NCI-H1417 (cell line): ENCODE measurements at places on chromosomes 4 and X.
A peak's percentile ranks its signal among the peaks of the same experiment; 100 is the strongest.

DNA sequence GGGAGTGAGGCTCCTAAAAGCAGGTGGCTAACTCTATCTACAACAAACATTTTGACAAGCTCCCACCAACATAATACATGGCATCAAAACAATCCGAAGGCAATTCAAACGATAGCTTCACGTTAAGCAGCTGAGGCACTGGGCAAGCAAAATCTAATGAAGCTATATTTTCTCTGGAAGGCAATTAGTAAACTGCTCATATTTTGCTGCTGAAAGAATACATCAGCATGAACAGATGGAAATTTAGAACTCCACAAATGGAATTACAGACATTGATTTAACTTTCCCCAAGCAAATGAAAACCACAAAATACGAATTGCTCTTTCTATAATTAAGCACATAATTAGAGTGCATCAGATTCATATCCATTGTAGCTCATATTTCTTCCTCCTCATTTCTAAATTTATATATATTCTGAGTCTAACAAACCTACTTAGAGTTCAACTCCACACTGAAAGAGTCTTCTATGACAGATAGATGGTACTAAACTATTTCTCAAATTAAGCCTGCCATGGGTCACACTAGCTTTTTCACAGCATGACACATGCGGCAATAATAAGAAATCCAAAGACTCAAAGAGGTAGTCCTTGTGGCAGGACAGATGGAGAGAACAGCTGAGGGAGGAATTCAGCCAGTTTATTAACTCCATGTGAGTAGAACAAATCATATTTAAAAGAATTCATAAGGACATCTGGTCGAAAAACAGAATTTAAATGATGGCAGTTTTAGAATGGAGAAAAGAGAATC, 305.4 kb downstream of the MAPK10 start:
- DNase-seq, result no peak

DNA sequence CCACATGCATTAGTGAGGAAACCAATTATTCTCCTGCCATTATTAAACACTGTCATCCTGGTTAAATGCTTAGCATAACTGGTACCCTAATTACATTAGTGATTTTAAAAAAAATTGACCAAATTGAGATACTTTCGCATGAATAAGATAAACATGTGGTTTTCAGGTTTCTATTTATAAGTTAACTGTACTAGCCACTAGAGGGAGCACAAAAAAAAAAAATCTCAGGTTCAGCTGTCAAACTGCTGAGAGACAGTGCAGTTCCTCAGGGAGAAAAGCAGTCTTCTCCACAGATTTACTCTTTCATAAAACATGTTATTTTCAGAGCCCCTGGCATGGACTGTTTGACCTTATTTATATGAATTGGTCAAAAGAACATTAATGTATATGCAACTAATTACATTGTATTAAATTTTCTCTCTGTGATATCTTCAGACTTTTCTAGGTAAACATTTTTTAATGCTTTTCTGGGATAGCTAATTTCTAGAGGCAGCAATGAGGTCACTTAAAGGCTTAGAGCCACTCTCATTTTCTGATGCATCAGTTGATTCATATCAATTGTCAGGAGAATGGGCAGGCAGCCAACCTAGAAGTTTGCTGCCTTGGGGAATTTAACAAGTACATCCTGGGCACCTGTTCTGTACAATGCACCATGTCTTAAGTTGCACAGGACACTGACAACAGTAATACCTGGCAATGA, 167.5 kb downstream of the CDS1 start:
- peak; percentile 70 for DNase-seq

GRCh38 chrX:107829878-107830277, 4.2 kb downstream of the MID2 start:
- DNase-seq, result no peak

DNA sequence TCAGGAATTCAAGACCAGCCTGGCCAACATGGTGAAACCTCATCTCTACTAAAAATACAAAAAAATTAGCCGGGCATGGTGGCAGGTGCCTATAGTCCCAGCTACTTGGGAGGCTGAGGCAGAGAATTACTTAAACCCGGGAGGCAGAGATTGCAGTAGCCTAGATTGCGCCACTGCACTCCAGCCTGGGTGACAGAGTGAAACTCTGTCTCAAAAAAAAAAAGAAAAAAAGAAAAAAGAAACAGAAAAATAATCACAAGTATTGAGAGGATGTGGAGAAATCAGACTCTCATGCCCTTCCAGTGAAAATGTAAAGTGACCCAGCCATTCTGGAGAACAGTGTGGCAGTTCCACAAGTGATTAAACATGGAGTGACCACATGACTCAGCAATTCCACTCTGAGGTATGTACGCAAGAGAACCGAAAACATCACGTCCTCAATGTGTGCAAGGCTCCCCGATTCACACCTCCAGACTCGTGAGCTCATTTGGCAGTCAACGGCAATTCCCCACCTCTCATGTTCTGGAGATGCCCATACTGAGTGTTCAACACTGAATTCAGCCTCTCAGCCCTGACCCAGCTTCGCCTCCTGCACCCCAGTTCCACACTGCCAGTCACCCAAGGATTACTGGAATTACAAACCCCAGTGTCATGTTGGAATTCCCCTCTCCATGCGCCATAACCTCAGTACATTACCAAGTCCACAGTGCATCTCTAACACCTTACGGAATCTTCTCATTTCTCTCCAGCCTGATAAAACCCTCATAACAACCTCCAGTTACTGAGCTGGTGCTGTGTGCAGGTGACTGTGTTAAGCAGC, 21.1 kb downstream of the ACOX3 start:
- DNase-seq, result no peak

DNA sequence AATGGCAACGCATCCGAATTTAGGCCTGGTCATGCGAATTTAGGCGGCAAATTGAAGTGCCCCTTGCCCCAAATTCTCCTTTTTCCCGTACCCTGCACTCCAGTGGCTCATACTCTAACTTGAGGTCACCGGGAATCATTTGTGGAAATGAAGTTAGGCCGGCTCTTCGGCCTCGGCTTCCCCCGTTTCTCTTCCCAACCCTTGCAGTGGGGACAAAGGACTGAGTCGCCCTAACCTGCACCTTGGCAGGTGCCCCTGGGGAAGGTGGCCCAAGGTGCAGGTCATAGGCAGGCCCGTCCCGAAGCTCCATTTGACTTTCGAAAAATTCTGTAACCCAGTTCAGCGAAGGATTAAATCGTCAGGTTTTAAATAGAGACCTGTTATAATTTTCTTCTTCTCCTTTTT, 811 bp downstream of the SRD5A3 start:
- no peak for DNase-seq

GRCh38 chr4:109462297-109462696, 28.7 kb downstream of the SEC24B start:
- DNase-seq, result no peak

DNA sequence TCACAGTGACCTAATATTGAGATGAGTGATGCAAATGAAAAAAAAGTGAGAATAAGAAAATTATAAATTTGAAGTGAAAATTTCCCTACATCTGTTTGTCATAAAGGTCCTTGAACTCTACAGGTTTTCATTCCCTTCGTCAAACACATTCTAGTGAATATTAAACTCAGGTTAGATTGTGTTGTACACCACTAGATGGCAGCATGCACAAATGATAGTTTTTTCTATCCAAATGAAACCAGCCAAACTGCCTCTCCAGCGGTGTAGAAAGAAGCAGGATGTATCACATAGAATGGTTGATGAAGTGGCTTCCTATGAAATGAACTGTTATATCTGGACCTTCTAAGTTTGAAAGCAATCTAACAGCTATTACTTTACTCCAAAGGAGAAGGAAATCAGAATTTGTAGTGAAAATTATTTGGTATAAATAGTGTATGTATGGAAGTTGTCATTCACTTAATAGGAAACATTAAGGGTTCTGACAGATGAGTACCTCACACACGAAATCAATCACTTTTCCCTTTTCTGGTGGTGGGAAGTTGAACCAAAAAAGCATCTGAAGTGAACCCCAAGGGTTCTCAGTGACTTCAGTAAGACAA, 382.7 kb downstream of the UNC5C start:
- DNase-seq, result peak; percentile 79

GRCh38 chr4:73892966-73893365, 23.8 kb downstream of the CXCL1 start:
- DNase-seq, result no peak

DNA sequence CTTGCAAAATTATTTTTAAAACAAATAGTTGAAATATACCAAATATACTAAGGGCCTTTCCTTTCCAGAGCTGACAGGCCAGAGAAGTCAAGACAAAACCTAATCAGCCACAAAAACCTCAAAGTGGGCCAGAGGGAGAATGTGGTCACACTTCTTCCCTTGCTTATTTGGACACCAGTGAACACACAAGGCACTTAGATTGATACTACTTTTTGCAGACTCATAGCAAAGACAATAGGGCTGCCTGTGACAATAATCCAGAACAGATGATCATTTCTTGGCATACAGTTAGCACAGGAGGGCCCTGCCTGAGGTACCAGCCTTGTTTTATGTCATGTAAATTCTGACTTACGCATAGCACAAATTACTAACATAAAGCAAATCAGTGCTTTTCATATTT, 215.7 kb upstream of the NEIL3 start:
- DNase-seq, result no peak

DNA sequence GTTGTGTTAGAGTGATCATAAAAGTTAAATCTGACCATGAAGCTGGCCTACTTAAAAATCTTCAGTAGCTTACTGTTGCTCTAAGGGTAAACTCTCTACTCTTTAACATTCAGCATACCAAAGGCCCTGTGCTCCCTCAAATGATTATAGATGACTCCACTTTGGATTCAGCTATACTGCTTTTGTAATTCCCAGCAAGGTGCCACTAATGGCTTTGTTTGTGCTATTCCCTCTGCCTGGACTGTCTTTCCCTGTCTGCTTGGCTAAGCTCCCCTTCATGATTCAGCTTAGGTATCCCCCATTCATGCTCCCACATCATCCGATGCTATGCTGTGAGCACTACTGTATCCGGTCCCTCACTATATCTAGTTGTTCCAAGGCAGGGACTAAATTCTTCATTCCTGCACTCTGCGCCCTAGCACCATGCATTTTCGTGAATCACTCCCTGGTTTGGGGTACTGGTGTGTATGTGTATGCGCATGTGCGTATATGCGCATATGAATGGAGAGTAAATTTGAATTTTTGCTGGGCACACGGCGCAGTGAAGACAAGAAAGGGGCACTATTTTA, 453 bp upstream of the PBDC1 start:
- no peak for DNase-seq

DNA sequence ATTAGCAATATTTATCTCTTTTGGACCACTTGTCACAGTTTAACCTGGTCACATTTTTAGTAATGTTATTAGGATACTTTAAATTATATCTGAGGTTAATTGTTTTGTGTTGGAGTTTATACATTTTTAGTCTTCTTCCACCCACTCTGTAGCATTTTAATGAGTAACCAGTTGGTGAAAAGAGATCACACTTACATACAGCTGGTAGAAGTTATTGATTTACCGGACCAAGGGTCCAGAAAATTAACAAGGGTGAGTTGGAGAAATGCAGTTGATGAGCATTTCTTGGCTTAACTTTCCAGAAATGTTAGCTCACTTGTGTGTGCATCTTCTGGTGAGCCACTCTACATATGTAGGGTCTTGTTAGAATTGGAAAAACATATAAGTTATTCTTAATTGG, 219.6 kb downstream of the GRXCR1 start:
- DNase-seq, result no peak

DNA sequence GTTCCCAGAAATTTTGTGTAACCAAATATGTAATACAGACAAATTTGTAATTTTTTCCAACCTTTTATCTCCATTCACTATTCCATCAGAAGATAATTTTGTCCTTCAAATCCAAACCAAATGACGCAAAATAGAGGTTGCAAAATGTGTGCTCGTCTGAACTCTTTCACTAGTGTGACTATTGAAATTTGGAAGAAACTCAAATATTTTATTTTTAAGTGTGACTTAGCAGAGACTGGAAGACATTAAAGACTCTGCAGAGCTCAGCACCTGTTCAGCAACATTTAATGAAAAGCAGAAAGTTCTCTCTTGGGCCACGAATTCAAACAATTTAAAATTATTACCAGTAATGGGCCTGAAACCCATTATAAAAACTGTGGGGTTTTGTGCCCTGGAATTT, 30.0 kb upstream of the APELA start:
- DNase-seq, result no peak

GRCh38 chrX:150984169-150984824, 1.2 kb downstream of the HMGB3 start:
- peak; percentile 35 for DNase-seq

DNA sequence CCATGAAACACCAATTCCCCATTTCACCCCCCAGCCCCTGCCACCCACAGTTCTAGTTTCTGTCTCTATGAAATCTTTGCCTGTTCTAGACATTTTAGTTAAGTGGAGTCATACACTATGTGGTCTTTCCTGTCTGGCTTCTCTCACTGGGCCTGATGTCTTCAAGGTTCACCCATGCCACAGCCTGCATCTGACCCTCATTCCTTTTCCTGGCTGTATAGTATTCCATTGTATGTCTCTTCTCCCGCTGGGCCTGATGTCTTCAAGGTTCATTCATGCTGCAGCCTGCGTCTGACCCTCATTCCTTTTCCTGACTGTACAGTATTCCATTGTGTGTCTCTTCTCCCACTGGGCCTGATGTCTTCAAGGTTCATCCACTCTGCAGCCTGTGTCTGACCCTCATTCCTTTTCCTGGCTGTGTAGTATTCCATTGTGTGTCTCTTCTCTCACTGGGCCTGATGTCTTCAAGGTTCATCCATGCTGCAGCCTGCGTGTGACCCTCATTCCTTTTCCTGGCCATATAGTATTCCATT, 191.7 kb downstream of the CRLF2 start:
- no peak for DNase-seq

DNA sequence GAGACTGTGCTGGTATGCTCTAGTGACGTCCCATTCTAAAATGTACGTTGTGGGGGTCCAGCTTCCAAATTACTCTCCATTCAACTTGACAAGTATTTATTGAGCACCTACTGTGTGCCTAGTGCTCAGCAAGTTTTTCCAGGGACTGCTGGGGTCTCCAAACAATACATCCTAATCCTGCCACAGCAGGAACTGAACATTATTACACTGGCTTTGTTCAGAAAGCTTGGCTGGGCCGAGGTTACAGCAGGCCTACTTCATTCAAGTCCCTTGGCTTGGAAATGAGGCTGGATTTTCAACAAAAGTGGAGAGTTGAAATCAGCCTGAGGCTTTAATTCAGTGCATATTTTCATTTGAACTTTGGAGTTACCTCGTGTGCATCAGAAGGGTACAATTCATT, 78.0 kb downstream of the GUCY2F start:
- DNase-seq, result no peak

GRCh38 chrX:12997906-12998687, 23.2 kb downstream of the TMSB4X start:
- no peak for DNase-seq

DNA sequence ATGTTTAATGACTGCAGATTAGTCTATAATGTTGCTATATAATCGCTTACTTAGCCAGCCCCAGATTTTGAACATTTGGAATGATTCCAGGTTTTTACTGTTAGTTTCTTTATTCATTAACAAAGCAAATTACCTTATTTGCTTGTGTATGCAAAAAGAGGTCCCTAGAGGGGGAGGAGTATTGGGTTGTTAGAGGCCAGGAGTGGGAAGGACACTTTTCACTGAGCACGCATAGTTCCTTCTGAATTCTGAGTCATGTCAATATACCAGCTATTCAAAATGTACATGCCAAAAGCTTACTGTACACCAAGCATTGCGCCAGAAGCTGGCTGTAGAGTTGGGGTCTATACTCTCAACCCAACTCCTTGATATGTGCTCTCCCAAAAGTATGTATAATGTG, 5.1 kb upstream of the DGAT2L6 start:
- DNase-seq, result no peak
